Colonic mucosa (tissue), 4 donors: ENCODE measurements at places on chromosomes 2 and 18. TPM values are rescaled to one million over a fixed set of nuclear protein-coding genes. Genes with fewer than 3 reads are reported as not detected.

- no peak for DNase-seq
These were observed 4.7 kb upstream of the KRCC1 start for GRCh38 chr2:88059979-88060906.

GRCh38 chr2:223066721-223067120, 14.7 kb downstream of the KCNE4 start:
- DNase-seq = no peak

- DNase-seq = no peak
These were observed 55.9 kb downstream of the UNC50 start for GRCh38 chr2:98664323-98664722.

CFAP65 gene
- 1.6 TPM for total RNA-seq

DNA sequence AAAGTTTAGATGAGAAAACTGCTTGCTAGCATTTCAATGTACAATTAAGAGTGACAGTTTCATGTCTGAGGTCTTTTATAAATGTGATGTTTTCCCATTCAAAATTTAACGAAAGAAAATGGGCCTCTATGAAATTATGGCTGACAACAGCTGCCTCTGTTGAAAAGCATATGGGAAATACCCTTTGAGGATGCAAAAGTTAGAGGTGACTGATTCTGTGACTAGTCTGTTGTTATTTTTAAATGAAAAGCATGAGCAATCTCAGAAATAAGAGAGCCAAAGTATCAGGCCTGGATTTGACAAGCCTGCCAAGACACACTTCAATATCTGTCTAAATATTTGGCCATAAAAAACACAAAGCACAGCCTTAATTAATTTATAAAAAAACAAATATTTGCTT, 580.8 kb downstream of the ERBB4 start:
- DNase-seq = no peak

DNA sequence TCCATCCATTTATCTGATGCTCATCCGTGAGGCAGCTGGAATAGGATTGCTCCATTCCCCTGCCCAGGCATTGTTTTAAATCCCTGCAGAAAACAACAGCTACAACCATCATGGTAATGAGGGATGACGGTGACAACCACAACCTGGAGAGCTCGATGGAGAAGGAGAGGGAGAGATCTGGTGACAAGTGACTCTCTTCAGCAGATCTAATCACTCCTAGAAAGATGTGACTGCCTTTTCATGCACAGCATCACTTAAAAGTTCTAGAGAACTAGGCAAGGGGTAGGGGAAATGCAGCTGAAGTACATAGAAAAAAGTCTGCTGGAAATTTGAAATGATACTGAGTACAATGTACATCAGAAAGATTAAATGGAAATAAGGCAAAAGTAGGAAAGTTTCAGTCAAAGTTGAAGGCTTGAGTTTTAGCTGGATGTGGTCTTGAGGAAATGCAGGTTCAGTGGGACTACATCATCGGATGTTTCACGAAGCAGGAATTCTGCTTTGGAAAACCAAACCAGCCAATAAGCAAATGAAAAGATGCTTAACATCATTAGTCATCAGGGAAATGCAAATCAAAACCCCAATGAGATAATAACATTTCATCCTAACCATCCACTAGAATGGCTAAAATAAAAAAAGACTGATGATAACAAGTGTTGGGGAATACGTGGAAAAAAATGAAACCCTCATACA, 6.8 kb upstream of the ARHGAP25 start:
- no peak for DNase-seq

DNA sequence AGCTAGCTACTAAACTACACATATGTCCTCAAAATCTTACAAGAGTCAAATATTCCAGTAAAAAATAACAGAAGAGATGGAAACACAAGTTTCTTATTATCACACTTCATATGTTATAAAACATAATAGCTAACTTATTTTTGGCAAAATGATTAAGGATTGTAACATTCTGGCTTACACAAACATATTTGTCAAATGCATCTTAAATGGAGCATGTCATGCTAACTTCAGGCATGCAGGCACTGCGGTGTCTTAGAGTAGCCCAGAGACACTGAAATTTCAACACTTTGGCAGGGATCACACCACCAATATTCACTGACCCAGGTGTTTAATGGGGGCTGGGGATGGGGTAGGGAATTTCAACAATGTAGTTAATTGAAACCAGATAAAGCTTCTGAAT, 51.6 kb downstream of the LDAH start:
- no peak for DNase-seq

DNA sequence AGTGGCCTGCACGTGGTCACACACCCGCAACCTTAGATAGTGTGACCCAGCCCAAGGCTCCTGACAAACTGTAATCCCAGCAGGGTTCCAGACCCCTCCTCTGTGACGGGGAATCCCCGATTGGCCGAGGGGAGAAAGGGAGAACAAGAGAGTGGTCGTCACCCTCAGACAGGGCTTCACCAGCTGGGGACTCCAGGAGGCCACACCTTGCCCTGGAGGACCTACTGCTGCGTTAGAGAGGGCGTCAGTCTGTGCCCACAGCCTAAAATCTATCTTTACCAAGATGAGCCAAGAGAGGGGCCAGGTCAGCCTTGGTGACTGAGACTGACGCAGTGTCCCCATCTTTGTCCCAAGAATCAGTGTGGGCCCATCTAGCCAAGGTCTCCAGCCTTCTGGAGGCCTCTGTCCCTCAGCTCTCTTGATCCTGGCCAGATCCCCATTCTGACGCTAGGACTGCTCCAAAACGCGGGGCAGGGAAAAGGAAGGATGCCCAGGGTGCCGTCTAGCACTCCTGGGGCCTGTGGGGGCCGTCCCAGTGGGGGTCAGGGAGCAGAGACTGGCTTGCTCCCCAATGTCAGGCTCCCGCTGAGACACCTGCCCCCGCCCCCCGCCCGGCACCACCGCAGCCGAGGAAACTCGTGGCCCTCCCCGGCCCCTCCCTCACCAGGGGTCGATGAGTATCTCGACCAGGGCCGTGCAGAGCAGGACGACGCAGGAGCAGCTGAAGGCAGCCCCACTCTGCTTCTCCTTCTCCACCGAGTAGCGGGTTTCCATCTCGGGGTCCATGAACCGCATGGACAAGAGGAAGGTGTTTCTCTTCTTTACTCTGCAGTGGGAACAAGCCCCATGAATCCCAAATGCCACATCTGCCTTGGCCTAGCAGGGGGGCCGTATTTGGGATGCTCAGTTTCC, 40.9 kb downstream of the CENPO start:
- no peak for DNase-seq

ZNF521 gene
- total RNA-seq = 3.8 TPM

DNA sequence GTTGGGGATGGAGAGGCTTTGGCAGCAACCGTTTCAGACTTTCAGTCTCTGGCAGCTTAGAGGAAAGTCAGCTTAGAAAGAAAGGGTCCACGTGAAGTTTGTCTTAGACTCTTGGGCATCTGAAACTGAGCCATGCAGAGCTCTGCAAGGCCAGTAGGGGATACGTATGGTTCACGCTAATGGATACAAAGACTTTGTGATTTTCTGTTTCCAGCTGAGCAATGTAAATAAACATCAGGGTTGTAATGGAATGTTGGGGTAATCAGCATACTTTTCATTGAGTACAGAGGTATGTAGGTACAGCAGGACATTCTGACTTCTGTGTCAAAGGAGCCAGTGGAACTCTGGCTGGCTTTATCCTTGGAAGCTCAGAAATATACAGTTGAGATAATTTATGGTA, 31.0 kb downstream of the RALB start:
- DNase-seq = no peak

ARHGAP25 gene
- total RNA-seq = 3.7 TPM

GRCh38 chr18:55811925-55812324, 223.9 kb upstream of the TCF4 start:
- DNase-seq = no peak

DNA sequence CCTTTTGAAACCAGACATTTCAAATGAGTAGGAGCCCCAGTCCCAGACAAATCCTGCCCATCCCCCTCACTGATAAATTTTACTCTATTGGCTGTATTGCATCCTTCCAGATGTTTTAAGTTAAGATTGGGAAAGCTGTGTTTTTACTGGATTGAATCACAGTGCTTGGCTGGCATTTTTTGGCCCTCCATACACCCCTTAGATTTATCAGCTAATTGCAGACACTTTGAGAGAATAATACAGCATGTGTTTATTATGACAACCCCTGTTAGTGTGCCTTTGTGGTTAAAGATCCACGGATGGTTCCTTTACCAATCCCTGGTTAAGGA, 74.9 kb downstream of the ANTXR1 start:
- no peak for DNase-seq

DNA sequence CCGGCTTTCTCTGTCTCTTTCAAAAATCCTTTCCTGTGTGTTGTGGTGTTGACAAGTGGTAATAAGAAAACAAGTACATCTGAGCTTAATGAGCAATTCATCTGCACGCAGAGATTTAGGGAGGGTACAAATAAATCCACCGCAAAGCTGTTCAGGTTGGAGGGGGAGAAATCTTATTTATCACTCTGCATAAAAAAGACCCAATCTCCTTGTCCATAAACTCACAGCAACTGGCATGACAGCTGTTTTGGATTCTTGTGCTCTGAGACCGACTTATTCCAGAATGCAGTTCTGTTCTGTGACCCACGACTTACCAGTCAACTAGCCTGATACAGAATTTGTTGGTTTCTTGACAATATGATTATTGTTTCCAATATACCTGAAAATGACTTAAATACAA, 380.1 kb downstream of the SOX11 start:
- DNase-seq = no peak

DNA sequence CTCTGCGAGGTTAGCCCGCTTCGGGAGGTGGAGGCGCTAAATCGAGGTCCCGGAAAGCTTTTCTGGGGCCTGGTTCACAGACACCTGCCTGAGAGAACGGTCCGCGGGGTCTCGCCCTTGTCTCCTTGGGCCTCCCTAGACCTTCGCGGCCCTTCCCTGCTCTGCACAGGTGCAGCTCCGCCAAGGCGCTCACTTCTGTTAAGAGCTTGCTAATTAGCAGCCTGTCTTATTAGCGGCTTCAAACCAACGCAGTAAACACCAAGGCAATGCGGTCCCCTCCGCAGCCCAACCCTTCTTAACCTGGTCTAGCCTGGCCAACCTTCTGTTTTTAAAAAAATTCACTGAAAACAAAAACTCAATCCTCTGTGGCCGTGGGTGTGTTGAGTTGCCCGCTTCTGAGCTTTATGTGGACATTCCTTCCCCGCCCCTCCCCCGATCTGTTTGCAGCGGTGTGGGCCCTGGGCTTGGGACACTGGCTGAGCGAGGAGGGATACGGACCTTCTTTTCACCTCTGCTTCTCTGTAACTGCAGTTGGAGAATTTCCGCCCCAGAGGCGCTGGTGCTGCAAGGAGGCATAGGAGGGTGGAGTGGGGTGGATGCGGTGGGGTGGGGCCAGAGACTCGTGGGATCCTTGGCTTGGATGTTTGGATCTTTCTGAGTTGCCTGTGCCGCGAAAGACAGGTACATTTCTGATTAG, 3.4 kb upstream of the HOXD4 start:
- DNase-seq = no peak

DNA sequence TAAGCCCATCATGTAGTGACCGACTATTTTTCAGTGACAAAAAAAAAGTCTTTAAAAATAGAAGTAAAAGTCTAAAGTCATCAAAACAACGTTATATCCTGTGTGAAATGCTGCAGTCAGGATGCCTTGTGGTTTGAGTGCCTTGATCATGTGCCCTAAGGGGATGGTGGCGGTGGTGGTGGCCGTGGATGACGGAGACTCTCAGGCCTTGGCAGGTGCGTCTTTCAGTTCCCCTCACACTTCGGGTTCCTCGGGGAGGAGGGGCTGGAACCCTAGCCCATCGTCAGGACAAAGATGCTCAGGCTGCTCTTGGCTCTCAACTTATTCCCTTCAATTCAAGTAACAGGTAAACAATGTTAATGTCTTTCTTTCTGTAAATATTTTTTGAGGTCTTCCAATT, at the start of gene CD28:
CD28 (plus strand) TSS at position 237 of the 400 bp plus-strand sequence; CDS start at position 295, 58 bp downstream.
- DNase-seq = peak; percentile 59

ACVR1C gene
- total RNA-seq = 18.2 TPM
